ENCODE measurements at places on chromosomes 12 and 14.

GRCh38 chr12:123037791-123038190 is 57.3 kb downstream of the ARL6IP4 start:
- no peak for DNase-seq

DNA sequence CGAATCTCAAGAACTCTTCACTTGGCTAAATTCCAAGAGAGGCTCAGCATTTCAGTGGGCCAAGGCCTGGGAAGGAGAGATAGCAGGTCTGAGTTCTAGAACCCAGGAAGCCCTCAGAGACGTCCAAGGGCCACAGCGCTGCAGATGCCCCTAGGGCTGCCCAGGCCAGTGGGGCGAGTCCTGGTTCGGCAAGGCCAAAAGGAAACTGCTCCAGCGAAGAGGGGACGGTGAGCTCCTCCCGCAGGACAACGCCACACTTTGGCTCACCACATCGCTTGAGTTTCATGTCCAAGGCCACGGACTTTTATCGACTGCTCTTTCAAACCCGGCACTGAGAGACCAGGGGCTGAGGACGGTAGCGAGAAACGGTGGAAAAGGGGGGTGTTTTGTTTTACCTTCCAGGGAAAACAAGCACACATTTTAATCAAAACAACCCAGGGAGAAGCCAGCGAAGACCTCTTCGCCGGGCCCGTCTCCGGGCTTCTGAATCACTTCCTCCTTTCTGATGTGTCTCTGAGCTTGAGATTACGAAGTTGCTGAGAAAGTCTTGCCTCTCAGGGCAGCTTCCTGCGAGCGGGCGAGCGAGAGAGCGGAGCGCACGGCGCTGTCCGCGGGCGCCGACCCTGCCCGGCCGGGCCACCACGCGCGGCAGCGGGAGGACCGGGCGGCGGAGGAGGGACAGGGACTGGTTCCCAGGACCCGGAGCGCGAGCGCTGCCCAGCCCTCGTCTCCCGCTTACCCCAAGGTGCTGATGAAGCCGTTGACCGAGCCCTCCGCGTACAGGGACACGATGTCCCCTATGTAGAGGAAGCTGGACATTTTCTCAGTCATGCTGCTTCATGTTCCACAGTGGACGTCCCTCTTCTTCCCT is 808 bp downstream of the ITPR2 start:
- DNase-seq = peak; percentile 92

- no peak for DNase-seq
These were observed 5.5 kb downstream of the SLC38A1 start for GRCh38 chr12:46263140-46264016.

GRCh38 chr12:25020621-25021243 is 71.8 kb upstream of the BCAT1 start:
- no peak for DNase-seq

- peak; percentile 51 for DNase-seq
These were observed 10.0 kb upstream of the KLC1 start for GRCh38 chr14:103619057-103619456.

- DNase-seq = no peak
These were observed 178.6 kb upstream of the EEA1 start for GRCh38 chr12:93107514-93108312.

DNA sequence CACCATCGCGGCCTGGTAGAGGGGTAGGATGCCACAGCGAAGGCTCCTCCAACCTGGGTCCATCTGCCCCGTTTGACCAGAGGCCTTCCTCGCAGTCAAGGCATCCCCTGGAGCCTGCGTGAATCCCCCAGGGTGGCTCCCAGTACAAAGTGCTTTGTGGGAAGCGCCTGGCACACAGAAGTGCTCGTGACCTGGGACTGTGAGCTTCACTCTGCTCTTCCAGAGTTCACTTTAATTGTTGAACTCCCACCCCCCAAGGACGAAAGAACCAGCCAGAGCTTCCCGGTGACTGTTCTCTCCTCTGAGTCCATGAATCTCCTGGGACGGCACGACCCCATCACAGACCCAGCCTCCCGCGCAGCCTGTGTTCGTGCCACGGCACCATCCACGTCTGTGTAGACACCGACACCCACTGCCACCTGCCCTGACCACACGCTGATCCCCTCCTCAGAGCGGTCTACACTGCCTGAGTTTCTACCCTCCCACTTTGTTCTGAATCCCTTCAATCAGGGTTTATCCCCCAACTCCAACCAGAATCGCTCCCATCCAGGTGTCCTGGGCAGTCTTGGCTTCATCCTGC is 15.9 kb downstream of the P2RX2 start:
- DNase-seq = no peak

- DNase-seq = no peak
These were observed 10.2 kb upstream of the CMKLR1 start for GRCh38 chr12:108349278-108349688.

DNA sequence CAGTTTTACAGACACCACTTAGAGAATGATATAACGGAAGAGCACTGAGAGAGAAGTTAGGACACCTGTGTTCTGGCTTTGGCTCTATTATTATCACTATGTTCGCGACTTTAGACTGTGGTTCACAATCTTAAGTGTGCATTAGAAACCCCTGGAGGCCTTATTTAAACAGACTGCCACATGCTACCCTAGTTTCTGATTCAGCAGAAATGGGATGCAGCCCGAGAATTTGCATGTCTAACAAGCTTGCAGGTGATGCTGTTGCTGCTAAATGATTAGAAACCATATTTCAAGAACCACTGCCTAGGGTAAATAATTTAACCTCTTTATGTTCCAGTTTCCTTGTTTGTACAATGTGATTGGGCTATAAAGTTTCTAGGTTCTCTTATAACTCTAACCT is 3.6 kb upstream of the RAD51AP1 start:
- DNase-seq = no peak

DNA sequence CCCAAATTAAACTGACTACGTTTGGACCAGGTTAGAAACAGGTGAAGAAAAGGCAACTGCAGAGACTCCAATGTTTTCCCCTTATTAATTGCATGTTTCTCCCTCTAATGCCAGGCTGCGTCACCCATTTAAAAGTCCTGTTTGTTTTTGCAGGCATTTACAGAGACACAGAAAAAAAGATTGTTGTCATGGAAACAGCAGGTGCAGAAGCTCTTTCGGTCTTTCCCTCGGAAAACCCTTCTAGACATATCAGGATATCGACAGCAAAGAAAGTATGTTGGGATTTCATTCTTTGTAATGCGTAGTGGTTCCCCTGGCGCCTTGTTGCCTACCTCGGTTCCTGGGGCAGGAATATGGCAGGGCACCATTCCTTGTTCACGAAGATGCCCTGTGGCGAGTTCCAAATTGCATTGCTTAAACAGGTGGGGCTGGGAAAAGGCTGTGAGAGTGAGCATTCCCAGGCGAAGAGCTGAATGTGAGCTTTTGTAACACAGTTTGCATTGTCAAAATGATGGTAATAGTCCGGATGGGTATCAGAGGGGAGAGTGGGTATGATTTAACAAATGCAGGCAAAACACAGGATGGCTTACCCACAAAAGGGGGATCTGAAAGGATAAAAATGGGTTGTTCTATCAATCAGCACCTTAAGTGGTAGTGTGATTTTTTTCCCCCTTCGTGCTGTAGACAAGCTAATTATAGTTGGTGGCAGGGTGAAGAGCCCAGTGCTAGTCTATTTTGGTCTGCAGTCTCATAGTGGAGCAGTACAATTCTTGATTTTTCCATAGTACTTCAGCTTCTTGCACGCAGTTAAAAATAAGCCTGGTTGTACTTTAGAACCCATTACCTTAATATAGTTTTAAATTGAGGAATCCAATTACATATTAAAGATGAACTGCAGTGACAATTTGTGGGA is 132.4 kb downstream of the GCH1 start:
- no peak for DNase-seq

DNA sequence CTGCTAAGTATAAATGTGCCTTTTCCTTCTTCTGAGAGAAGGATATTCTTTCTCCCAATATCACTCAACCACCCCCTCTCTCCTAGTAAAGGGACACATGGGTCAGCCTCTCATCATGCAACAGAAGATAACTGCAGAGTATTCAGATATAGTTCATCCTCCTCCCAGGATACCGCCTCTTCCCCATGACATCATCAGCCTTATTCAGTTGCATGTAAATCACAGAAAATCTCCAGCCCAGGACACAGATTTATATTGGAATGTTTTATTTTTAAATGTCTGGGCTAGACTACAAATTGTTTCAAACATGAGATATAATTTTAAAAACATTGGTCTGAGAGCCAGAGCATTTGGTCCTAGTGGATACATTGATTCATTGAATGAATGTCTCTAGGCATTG is 178.5 kb downstream of the C12orf42 start:
- DNase-seq = no peak

DNA sequence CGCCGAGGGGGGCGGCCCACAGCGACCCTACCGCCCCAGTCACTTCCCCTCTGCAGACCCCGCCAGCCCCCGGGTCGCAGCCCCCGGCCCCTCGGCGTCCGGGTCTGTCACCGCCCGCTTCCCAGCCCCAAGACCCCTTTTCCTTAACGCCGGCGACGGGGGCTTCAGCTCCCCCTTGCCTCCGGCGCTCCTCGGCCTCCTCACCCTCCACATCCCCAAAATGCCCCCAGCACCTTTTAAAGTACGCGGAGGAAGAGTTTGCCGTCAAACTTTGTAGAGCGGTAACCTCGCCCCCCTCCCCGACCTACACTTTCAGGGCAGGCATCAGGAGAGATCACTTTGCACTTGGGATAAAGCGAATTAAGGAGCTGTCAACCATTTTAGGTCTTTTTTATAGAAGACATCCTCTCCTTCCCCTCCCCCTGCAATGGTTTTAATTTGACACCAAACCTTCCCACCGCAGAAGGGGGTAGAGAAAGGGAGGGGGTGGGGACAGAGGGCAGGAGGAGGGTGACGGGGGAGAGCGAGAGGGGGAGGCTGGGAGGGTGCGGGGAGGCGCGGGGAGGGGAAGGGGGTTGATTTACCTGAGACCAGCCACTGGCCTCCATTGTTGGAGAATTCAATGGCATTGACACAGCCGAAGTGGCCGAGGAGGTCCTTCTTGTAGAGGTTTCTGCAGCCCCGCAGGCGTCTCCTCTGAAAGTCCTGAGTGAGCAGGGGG is 578 bp downstream of the DCAF5 start:
- no peak for DNase-seq

DNA sequence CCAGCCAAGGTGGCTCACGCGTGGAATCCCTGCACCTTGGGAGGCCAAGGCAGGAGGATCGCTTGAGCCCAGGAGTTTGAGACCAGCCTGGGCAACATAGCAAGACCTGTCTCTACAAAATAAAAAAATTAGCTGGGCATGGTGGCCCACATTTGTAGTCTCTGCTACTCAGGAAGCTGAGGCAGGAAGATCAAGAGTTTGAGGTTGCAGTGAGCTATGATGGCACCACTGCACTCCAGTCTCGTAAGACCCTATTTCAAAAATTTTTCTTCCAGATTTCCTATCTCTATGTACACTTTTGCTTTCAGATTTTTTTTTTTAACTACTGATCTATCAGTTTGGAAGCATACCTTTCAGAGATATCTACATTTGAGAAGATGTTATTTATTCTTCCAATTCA is 15.3 kb downstream of the SNX6 start:
- no peak for DNase-seq

DNA sequence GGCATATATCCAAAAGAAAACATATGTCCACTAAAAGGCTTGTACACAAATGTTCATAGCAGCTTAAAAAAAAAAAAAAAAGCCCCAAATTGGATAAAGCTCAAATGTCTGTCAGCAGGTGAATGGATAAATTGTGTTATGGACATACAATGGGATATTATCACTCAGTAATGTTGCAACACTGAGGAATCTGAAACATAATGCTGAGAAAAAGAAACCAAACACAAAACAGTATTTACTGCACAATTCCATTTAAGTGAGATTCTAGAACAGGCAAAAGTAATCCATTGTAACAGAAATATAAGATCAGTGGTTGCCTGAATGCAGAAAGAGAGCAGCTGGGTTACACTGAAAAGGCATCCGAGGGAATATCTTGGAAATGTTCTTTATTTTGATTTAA is 117.9 kb downstream of the SLC15A5 start:
- no peak for DNase-seq

DNA sequence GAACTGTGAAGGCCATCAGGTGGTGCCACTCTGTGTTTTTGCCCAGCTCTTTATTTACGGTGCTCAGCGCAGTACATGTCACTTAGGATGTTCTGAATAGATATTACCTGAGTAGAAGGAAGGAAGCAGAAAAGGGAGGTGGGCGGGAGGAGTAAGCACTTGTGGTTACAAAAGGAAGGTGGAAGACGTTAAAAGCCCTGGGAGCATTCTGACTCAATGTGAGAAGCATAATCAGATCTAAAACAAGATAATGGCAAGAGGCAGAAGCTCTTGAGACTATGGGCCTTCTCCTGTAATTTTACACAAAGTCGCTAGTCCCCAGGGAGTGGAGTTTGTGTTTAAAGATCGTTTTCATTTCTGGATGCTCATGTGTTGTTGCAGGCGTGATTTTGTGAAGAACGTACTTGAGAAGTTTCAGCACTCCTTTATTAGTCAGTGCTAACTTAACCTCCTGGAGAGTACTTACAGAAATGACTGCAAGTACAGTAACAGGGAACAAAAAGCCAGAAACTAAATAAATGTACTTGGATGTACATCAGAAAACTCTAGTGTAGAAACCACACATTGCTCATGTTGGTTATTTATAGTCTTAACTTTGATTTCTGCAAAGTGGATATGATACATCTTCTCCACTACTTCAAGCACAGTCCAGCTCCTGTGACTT is 1523.5 kb downstream of the AACS start:
- DNase-seq = no peak

DNA sequence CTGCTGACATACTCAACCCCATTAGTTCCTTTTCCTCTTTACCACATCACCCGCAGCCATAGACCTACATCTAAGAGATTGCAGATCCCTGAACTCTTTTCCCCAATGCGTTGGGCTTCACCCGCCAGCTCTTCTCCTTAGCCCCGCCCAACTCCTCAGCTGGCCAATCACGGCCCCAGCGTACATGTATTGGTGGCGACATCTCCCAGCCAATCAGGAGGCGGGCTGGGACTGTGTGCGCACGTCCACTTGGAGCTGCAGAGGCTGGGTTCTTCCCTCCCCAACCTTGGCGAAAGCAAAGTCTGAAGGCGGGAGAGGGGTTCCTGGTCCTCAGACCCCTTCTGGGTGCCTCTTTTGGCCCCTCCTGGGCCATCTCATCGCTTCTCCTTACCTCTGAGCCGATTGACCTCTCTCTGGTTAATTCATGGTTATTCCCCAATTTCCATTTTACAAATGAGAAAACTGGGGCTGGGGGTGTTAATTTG is 11.0 kb downstream of the PDE1B start:
- DNase-seq = peak; percentile 96

DNA sequence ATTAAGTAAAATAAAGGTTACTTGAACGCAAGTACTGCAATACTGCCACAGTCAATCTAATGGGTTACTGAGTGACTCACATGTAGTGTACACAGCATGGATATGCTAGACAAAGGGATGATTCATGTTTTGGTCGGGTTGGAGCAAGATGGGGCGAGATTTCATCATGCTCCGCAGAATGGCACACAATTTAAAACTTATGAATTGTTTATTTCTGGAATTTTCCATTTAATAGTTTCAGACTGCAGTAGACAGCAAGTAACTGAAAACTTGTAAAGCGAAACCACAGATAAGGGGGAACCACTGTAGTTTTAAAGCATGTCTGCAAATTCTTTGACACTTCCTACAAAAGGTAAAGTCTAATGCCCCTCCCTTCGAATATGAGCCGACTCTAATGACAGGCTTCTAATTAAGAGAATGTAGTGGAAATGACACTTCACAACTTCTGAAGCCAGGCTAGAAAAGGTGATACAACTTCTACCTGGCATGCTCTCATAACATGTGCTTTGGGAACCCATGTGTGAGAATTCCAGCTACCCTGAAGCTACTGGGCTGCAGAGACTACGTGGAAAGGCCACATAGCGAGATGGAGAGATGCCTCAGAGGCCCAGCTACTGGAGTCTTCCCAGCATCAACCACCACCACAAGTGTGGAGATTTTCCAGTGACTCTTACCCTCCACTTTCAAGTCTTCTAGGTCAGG is 13.9 kb upstream of the TCP11L2 start:
- DNase-seq = peak; percentile 91

Measured in inflammatory macrophage treated with lipopolysaccharide for 4 hours (primary cell).